ENCODE measurements at places on chromosomes 4 and X. TPM values are rescaled to one million over a fixed set of nuclear protein-coding genes. Genes with fewer than 3 reads are reported as not detected.

Gene SLC6A14
- not detected for total RNA-seq

Gene ARMCX4
- 4.6 TPM for total RNA-seq

Gene DDX53
- total RNA-seq, result not detected

Gene PRDM8
- total RNA-seq, result 7.1 TPM

Gene GABRG1
- not detected for total RNA-seq

Gene CCDC120
- total RNA-seq, result 4.0 TPM

Gene INPP4B
- 42.9 TPM for total RNA-seq

All from activated CD8-positive, alpha-beta memory T cell treated with anti-CD3 and anti-CD28 coated beads for 36 hours (primary cell).